Stimulated activated CD8-positive, alpha-beta memory T cell treated with anti-CD3 and anti-CD28 coated beads, Interleukin-7, amount 100 ng/mL, for 1 hour (primary cell): ENCODE measurements at places on chromosomes 4 and X.

DNA sequence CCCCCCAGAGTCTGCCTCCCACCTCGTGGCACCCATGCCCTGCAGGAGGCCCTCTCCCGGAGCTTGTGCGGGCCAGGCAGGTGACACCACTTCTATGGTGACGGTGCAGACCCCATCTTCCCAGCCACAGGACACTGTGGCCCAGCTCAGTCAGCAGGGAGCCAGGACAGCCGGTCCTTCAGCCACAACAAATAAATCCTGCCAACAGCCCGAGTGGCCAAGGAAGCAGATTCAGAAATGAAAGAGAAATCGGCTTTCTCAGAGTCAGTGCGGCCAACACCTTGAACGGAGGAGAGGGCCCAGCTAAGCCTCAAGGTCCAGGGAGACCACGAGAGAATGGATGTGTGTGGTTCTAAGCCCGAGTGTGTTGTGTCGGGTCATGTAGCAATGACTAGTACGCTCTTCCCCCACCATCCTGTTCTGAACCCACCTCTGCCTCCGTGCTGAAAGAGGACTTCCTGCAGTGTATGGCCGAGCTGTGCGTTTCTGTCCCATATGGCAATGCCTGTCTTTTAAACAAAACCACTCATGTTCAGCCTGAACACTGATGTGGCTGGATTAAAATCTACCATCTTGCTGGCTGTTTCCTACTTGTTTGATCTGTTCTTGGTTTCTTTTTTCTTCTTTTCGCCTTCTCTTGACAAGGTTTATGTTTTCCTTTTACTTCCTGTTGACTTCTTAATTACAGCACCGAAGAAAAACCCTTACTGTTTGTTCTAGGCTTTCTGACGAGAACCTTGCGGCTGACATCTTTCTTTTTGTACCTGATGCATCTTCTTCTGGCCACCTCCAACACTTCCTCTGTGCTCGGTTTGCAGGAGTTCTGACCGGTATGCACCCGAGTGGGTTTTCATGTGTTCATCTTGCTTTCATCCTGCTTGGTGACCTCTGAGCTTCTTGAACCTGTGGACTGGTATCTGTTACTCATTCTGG is 53.1 kb downstream of the GAK start:
- no peak for DNase-seq

- no peak for DNase-seq
These were observed 17.1 kb upstream of the SMIM20 start for GRCh38 chr4:25896776-25897539.

GRCh38 chr4:7756561-7757355 is 182.9 kb downstream of the AFAP1 start:
- no peak for DNase-seq

- no peak for DNase-seq
These were observed 222.6 kb downstream of the SPIN4 start for GRCh38 chrX:63128509-63128908.

GRCh38 chr4:25913056-25913850 is 767 bp upstream of the SMIM20 start:
- DNase-seq = no peak

- DNase-seq = no peak
These were observed 81.3 kb downstream of the LEF1 start for GRCh38 chr4:108087293-108087967.

GRCh38 chr4:177116161-177116560 is 193.5 kb upstream of the NEIL3 start:
- no peak for DNase-seq

DNA sequence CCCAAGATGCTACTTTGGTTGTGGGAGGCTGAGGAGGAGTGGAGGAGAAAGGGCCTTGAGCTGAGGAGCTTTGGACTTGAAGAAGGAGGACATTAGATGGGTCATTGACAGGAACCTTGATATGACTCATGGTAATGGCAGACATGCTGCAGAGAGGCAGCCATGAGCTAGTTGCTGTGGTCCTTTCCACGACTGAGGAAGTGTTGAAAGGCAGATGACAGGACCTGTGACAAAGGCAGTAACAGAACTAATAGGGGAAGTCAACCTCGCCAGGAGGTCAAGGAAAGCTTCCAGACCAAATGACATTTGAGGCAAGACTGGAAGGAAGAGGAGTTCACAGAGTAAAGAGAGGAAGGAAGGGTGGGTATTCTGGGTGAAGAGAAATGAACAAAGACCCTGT is 7.6 kb upstream of the XPNPEP2 start:
- no peak for DNase-seq

- DNase-seq = no peak
These were observed 500.5 kb upstream of the FTHL17 start for GRCh38 chrX:31572360-31572759.

DNA sequence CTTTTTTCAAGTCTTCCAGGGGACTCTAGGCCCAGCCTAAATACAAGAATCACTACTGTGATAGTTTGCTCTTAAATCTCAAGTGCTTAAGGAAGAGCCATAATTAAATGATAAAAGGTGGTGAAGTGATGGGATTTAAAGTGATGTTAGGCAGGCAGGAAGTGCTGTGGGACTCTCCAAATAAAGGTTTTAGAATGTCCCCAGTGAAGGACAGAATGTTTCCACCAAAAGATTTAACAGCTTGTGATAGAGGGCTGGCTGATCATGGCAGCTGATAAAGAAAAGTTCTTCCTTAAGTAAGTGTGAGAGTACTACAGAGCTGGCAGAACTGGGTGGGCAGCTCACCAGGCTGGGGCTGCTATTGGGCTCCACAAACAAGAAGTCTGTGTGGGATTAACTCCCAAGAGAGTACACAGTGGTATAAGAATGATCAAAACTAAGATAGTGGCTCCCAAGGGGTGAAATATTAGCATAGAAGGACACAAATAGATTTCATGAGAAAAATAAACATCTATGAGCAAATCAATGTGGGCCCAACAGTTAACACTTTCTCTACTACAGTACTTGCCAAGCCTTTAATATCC is 637.2 kb upstream of the CPEB2 start:
- DNase-seq = no peak

DNA sequence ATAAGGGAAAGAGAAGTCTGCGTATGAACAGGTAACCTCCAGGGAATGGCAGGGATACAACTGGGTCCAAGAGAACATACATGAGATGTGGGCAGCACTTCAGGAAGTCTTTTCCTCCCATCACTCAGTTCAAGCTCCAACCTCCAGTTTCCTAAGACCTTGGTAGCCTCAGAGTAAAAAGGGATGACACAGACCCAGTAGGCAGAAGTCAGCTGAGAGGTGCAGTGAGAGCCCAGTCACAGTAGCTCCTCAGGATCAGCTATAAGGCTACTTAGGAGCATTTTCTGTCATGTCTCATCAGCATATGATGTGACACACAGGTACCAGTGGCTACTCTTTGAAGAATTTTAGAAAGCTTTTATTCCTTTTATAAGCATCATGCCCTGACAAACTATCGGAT is 12.5 kb upstream of the STS start:
- no peak for DNase-seq

- DNase-seq = no peak
These were observed 211.8 kb downstream of the PPP4R3C start for GRCh38 chrX:27251369-27251768.

DNA sequence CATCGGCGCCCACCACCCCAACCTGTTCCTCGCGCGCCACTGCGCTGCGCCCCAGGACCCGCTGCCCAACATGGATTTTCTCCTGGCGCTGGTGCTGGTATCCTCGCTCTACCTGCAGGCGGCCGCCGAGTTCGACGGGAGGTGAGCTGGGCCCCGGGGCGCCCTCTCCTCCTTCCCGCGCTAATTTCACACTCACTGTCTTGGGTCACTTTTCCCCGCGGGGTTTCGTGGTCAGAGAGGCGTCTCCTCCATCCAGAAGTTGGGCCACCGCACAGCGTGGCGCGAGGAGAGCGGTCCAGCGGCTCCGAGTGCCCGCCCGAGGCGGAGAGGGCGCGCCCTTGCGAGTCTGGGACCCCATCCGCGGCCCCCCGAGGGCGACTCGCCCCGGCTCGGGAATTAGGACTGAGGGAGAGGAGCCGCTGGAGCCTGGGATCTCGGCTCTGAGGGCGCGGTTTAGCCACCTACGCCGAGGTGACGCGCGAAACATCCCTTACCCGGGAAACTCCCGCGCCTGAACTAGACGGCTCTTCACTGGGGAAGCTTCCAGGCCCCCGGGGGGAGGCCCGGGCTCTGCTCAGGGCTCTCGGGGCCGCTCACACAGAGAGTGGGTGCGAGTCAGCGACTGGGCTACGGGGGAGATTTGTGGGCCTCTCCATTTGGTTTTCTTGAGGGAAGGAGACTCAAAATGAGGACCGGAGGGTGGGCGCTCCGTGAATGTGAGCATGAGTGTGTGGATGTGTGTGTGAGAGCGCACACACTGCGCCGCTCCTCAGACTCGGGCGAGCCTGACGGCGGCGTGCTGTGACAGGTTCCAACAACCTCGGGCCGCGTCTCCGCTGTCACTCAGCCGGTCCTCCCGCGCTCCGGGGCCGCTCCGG is 551 bp downstream of the NPNT start:
- no peak for DNase-seq

- DNase-seq = no peak
These were observed 119.2 kb upstream of the EDNRA start for GRCh38 chr4:147361726-147362125.

DNA sequence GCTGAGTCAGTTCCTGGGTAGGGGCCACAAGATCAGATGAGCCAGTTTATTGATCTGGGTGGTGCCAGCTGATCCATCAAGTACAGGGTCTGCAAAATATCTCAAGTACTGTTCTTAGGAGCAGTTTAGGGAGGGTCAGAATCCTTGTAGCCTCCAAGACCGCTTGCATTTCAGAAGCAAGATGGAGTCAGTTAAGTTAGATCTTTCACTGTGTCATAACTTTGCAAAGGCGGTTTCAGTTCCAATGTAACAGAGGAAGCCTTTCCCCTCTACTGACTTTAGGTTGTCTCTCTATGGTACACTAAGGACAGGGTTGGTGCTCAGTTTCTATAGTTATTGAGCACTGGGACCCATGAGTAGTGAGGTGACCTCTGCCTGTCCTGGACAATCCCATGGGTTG is 127.3 kb upstream of the WDR1 start:
- no peak for DNase-seq

DNA sequence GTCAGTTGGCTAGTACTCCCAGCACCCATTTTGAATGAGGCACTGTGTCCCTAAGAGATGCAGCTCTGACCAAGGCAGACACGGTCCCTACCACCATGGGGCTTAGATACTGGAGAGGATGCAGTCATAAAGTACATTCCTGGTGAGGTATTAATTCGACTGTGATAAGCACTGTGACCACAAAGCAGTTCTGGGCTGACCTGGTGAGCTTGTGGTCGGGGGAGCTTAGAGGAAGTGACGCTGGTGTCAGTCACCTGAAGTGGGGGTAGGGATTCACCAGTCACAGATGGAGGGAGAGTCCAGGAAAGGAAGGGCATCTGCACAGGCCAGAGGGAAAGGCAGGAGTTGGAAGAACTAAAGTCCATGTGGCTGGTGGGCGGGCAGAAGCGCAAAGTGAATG is 15.8 kb upstream of the CLTRN start:
- DNase-seq = no peak

DNA sequence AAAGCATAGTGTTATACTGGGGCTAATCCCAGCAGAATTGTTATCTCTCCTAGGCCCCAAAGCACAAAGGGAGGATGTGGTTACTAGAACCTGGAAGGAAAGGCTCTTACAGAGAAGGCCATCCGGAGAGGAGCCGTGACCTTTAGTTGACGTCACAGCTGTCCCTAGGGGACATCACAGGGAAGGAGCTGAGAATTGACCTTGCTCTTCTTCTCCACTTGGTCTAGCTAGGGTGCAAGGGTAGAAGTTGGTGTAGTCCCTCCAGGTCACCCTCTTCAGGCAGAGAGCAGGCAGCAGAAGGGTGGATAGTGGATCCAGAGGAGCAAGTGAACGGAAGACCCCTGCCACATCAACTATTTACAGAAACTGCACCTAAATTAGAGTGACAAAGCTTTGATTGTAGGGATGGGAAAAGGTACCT is 22.8 kb upstream of the FGF2 start:
- no peak for DNase-seq

GRCh38 chr4:3062471-3062870 is 11.9 kb downstream of the HTT-AS start:
- DNase-seq = no peak

DNA sequence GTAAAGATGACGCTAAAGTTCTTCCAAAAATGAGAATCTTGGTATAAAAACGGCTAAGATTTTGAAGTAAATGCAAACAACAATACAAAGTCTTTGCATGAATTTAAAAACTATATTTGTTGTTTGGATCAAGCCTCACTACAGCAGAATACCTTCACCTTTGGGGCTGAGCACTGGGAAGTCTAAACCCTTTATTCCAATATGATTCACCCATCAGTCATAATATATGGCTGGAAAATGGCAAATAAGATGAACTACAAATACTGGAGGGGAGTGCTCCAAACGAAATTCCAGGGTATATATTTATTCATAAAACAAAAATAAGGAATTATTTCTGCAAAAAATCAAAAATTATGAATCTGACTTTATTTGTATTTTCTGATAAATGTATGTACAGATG is 138.4 kb downstream of the SCFD2 start:
- DNase-seq = no peak

DNA sequence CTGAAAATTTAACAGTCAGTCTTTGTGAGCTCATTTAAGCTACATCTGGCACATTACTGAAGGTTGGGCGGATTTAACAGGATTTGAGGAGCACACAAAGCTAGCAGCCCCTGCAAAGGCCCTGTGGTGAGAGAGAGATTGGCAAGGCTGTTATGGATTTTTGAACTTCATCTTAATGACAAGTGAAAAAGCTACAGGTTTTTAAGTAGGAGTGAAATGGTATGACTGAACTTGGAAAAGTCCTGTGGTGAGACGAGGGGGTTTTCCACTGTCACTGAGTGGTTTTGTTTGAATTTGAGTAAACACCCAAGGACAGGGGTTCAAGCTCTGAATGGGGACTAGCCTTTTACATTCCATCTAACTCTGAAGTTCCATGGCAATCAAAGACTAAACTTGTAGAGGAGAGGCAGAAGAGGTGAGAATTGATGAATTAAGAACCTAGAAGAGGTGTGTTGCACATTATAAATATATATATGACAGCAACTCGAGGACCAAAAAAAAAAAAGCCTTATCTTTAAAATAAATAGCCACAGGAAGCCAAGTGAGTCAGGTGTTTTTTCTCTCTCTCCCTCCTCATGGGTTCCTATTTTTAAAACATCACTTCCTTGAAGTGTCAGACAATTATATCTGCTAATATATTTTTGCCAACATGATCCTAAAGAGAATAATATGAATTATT is 47.8 kb upstream of the CLNK start:
- DNase-seq = no peak

- DNase-seq = no peak
These were observed 2629.2 kb downstream of the PCDH7 start for GRCh38 chr4:33349376-33349775.

- no peak for DNase-seq
These were observed 61.7 kb upstream of the PLS3 start for GRCh38 chrX:115499112-115499805.

- DNase-seq = no peak
These were observed 72.3 kb downstream of the SLIT2 start for GRCh38 chr4:20323991-20324390.
